Suprapubic skin (tissue), 4 donors: ENCODE measurements at places on chromosomes 16 and 17. TPM values are rescaled to one million over a fixed set of nuclear protein-coding genes. Genes with fewer than 3 reads are reported as not detected.
A peak's percentile ranks its signal among the peaks of the same experiment; 100 is the strongest.

The KRT14 gene
- total RNA-seq = 12,534 TPM

- peaks cover 25% of the 10 kb centered on the region for H3K4me1 ChIP-seq
- H3K27me3 ChIP-seq = no peaks in the 10 kb centered on the region
- DNase-seq = no peak
- H3K27ac ChIP-seq = no peak overlapping the region
- no peak overlapping the region for H3K4me3 ChIP-seq
- H3K36me3 ChIP-seq = no peaks in the 10 kb centered on the region
Measured at GRCh38 chr16:66878067-66878466, 2.2 kb upstream of the PDP2 start.

DNA sequence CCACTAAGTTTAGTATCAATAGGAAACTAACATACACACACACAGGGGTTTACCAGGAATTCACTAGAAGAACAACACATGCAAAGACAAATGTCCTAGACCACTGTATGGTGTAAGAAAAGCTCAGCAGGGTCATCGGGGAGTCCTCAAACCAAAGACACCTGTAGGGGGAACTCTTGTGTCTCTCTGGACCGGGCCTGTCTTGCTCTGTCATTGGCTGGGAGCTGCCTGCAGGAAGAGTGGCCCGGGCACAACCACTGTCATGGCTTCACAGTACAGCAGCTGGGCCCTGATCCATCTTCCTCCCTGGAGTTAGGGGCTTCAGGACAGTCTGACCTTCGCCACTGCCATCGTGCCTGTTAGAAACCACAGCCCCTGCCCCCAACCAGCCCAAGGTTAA, 263.6 kb upstream of the DYNLRB2 start:
- H3K27me3 ChIP-seq = no peaks in the 10 kb centered on the region
- no peak overlapping the region for H3K4me3 ChIP-seq
- H3K27ac ChIP-seq = no peak overlapping the region
- H3K4me1 ChIP-seq = no peaks in the 10 kb centered on the region
- H3K36me3 ChIP-seq = no peaks in the 10 kb centered on the region

GRCh38 chr17:17533901-17534441, 37.8 kb upstream of the RASD1 start:
- no peaks in the 10 kb centered on the region for H3K36me3 ChIP-seq
- no peak for DNase-seq
- no peaks in the 10 kb centered on the region for H3K4me1 ChIP-seq
- H3K27me3 ChIP-seq = no peaks in the 10 kb centered on the region
- H3K27ac ChIP-seq = no peak overlapping the region

DNA sequence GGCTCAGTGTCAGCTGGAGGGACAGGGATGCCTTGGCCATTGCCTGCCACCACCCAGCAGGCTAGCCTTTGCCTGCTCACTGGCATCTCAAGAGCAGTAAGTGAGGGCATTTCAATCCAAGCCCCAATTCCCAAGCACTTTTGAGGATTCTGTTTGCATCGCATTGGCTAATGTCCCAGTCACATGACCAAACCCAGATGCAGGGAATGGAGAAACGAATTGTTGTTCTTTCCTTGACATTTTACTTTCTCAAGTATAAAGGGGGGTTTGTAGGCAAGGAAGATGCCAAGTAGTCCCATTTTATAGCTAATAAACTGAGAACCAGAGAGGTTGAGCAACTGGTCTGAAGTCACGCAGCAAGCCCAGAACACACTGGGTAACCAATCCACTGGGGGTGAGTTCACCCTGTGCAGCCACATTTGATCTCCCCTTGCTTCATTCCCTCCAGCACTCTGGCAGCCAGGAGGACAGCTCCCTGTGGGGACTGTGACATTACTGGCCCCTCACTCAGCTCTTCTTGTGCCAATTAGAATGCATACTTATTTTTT, 193.8 kb upstream of the CACNG3 start:
- no peaks in the 10 kb centered on the region for H3K4me1 ChIP-seq
- no peak for DNase-seq
- peaks cover 3% of the 10 kb centered on the region for H3K27me3 ChIP-seq
- no peaks in the 10 kb centered on the region for H3K36me3 ChIP-seq

DNA sequence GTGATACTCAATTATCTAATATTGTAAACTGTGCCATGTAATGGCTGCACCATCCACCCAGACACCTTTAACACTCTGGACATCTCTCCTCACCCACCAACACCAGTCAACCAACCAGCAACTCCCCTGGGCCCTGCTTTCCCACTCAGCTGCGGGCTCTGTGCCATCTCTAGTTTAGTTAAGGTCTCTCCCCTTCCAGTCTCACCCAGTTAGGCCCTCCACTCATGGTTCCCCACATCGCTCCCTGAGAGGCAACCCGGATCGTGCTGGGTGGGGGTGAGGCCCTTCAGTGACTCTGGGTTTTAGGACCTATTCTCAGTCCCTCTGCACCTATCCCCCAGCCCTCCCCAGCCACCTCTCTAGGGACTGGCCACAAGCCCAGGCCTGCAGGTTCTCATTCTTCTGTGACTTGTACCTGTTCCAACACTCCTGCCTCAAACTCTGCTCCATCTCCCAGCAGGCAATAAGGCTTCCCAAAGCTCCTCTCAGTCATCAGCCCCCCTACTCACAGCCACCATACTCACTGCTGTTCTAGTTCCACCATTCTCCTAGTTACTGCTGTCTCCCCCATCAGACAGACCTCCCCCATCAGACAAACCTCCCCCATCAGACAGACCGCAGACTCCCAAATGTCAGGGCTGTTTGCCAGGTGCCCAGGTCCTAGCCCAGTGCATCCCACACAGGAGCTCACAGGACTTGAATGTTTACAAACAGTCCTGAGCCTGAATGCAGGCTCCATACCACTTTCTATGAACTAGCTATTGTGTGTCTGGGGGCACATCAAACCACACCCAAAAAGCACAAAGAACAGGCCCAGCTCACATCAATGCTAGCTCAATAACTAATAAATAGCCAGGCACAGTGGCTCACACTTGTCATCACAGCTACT, 2.6 kb downstream of the TK2 start:
- peaks cover 9% of the 10 kb centered on the region for H3K36me3 ChIP-seq
- no peaks in the 10 kb centered on the region for H3K27me3 ChIP-seq
- peaks cover 38% of the 10 kb centered on the region for H3K4me1 ChIP-seq
- DNase-seq = peak; percentile 45
- no peak overlapping the region for H3K27ac ChIP-seq

DNA sequence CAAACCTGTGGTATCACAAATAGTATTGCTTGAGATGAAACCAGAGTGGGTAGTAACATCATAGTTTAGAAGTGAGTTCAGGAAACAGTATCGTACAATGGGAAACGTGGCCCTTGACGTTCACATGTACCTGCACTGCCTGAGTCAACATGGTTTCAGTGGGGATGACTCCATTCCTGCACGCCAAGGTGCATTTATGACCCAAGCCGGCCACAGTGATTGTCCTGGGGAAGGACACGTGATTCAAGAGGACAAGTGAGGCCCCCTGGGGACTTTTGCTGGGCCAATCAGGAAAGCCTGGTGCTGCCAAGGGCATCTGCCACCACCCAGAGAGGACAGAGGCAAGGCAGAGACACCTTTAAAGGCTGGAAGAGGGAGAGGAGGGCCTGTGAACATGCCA, 119.2 kb downstream of the AXIN2 start:
- H3K4me1 ChIP-seq = no peaks in the 10 kb centered on the region
- DNase-seq = no peak
- no peak overlapping the region for H3K4me3 ChIP-seq
- no peaks in the 10 kb centered on the region for H3K36me3 ChIP-seq
- no peak overlapping the region for H3K27ac ChIP-seq
- H3K27me3 ChIP-seq = peaks cover 5% of the 10 kb centered on the region

DNA sequence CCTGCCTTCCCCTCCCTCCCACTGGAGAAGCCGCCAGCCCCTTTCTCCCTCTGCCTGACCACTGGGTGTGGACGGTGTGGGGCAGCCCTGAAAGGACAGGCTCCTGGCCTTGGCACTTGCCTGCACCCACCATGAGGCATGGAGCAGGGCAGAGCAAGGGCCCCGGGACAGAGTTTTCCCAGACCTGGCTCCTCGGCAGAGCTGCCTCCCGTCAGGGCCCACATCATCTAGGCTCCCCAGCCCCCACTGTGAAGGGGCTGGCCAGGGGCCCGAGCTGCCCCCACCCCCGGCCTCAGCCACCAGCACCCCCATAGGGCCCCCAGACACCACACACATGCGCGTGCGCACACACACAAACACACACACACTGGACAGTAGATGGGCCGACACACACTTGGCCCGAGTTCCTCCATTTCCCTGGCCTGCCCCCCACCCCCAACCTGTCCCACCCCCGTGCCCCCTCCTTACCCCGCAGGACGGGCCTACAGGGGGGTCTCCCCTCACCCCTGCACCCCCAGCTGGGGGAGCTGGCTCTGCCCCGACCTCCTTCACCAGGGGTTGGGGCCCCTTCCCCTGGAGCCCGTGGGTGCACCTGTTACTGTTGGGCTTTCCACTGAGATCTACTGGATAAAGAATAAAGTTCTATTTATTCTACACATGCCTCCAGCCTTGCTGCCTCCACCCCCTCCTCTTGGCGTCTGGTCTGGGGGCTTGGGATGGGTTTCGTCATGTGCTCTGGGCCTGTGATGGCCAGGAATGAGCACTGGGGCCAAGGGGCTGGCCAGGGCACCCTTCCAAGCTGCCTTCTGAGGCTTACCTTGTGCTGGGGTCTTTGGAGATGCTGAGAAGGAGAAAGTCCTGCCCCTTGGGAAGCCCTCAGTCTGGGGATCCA, 7.3 kb downstream of the GJD3 start:
- H3K4me3 ChIP-seq = no peak overlapping the region
- DNase-seq = peak; percentile 76
- H3K4me1 ChIP-seq = peaks cover 21% of the 10 kb centered on the region
- peaks cover 44% of the 10 kb centered on the region for H3K36me3 ChIP-seq

- H3K36me3 ChIP-seq = no peaks in the 10 kb centered on the region
- peak overlapping the region; percentile 60 for H3K27ac ChIP-seq
- no peak overlapping the region for H3K4me3 ChIP-seq
- DNase-seq = no peak
Measured at GRCh38 chr16:4176906-4177417, 60.7 kb upstream of the ADCY9 start.

The JPH3 gene
- not detected for total RNA-seq

The KRT36 gene
- total RNA-seq = 0.79 TPM

- peaks cover 36% of the 10 kb centered on the region for H3K27me3 ChIP-seq
- H3K4me1 ChIP-seq = peaks cover 17% of the 10 kb centered on the region
- no peak for DNase-seq
- no peaks in the 10 kb centered on the region for H3K36me3 ChIP-seq
- no peak overlapping the region for H3K4me3 ChIP-seq
Measured at GRCh38 chr17:81526662-81527571, 1.3 kb upstream of the FSCN2 start.

The GP1BA gene
- total RNA-seq = not detected

- no peak for DNase-seq
- H3K4me1 ChIP-seq = no peaks in the 10 kb centered on the region
- no peak overlapping the region for H3K4me3 ChIP-seq
Measured at GRCh38 chr16:86189934-86190333, 291.0 kb downstream of the IRF8 start.

The BAHCC1 gene
- total RNA-seq = 4.5 TPM

GRCh38 chr16:74186561-74186971, 110.0 kb upstream of the PSMD7 start:
- no peak for DNase-seq
- no peak overlapping the region for H3K4me3 ChIP-seq
- no peaks in the 10 kb centered on the region for H3K27me3 ChIP-seq

The CLEC3A gene
- total RNA-seq = not detected

- H3K27me3 ChIP-seq = no peaks in the 10 kb centered on the region
- H3K4me3 ChIP-seq = no peak overlapping the region
- no peaks in the 10 kb centered on the region for H3K4me1 ChIP-seq
- DNase-seq = no peak
- H3K27ac ChIP-seq = no peak overlapping the region
Measured at GRCh38 chr17:57402681-57403180, 146.4 kb downstream of the MSI2 start.

DNA sequence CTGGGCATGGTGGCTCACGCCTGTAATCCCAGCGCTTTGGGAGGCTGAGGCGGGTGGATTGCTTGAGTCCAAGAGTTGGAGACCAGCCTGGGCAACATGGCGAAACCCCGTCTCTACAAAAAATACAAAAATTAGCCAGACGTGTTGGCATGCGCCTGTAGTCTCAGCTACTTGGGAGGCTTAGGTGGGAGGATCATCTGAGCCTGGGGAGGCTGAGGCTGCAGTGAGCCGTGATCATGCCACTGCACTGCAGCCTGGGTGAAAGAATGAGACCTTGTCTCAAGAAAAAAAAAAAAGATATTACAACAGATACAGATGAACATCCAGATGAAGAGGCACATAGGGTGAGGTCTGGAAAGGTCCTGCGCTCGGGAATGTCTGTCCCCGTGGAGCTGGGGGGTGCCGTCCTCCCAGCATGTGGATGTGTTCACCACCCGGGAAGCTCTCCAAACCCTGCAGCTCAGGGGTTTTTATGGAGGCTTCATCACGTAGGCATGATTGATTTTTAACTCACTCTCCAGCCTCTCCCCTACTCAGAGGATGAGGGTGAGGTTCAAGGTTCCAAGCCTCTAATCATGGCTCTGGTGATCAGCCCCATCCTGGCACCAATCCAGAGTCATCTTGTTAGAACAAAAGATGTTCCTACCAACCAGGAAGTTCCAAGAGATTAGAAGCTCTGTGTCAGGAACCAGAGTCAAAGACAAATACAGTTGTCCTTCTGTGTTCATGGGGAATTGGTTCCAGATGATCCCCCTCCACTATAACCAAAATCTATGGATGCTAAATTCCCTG, 85.0 kb upstream of the DNAJA2 start:
- no peaks in the 10 kb centered on the region for H3K27me3 ChIP-seq
- H3K4me3 ChIP-seq = no peak overlapping the region
- DNase-seq = peak; percentile 14

- no peak overlapping the region for H3K4me3 ChIP-seq
- no peaks in the 10 kb centered on the region for H3K36me3 ChIP-seq
- H3K27me3 ChIP-seq = no peaks in the 10 kb centered on the region
Measured at GRCh38 chr17:13537167-13537731, 64.5 kb downstream of the HS3ST3A1 start.

DNA sequence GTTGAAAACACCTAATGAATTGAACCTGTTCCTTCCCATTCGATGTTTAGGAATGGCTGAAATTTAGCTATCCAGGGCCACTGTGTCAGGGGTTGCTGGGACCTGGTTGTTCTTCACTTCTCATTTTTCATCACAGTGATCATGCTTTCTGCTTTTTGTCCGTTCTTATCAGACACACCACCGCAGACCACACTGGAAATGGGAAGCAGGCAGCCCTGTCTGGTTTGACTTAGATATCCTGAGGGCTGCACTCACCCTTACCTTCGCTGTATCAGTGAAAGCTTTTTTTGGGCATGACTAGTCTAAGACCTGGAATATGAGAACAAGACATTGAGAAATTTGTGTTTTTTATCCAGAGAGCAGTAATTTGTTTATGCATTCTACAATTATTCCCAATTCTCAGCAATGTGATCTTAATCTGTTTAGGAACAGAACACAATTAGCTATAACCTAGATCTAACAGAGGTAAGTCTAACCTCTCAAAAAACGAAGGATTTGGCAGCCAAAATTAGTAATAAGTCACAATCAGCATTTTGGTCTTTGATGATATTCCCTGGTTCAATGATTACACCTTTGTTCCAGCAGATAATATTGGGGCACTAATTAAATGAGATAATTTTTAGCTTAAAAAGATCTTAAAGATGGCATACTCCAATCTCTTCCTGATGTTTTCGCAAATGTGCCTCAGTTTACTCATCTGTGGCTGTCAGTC, 126.0 kb upstream of the GOT2 start:
- no peaks in the 10 kb centered on the region for H3K36me3 ChIP-seq
- H3K27ac ChIP-seq = no peak overlapping the region

GRCh38 chr17:8621585-8621984, 8.9 kb downstream of the MYH10 start:
- no peaks in the 10 kb centered on the region for H3K27me3 ChIP-seq
- peaks cover 6% of the 10 kb centered on the region for H3K36me3 ChIP-seq
- no peak overlapping the region for H3K4me3 ChIP-seq
- H3K27ac ChIP-seq = no peak overlapping the region

GRCh38 chr17:74379495-74380085, 12.3 kb downstream of the GPR142 start:
- no peak overlapping the region for H3K27ac ChIP-seq
- no peaks in the 10 kb centered on the region for H3K36me3 ChIP-seq
- DNase-seq = peak; percentile 94
- peaks cover 9% of the 10 kb centered on the region for H3K27me3 ChIP-seq
